ENCODE measurements at places on chromosomes 1 and 21.

GRCh38 chr21:38679534-38679933 is 126.2 kb upstream of the ETS2 start:
- DNase-seq, result peak; percentile 25

- DNase-seq, result no peak
These were observed 79.8 kb upstream of the HMCN1 start for GRCh38 chr1:185654199-185654951.

DNA sequence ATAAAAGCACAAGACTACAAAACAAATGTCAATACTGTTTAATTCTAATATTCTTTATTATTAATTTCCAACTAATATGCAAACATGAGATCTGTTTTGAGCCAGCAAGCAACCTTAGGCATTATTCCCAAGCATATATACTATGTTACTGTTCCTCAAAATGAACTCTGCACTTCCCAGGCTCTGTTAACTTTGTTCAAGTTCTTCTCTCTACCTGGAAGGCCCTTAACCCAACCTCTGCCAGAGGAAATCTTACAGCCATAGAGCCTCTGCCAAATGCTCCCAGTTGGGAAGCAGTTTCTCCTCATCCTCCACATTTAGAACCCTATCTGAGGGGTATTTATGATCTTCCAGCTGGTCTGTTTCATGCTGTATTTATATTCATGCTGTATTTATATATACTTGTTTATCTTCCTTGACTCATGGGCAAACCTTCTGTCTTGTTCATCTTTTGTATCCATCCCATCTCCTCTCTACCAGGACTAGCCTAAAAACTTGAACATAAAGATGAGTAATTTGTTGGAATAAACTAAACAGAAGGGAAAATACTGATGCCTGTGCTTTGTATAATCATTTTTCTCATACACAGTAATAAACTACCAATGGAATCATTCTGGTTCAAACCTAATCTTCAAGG is 5.3 kb downstream of the IVNS1ABP start:
- DNase-seq, result no peak

DNA sequence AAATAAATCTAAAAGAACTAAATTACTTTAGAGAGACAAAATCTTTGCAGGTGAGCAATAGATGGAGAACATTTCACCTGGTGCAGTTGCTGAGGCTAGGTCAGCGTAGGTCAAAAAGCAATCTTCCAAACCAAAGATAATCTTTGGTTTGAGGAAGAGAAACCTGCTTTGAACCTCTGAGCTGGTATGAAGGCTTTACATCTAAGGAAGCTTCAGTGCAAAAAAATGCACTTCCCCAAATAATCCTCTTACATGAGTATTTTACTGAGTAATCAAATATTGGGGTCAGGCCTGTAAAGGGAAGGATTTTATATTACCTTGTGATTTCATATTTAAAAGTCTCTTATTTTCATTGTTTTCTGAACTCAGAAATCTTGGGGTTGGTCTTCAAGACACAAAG is 223.6 kb downstream of the SRGAP2C start:
- DNase-seq, result peak; percentile 17

DNA sequence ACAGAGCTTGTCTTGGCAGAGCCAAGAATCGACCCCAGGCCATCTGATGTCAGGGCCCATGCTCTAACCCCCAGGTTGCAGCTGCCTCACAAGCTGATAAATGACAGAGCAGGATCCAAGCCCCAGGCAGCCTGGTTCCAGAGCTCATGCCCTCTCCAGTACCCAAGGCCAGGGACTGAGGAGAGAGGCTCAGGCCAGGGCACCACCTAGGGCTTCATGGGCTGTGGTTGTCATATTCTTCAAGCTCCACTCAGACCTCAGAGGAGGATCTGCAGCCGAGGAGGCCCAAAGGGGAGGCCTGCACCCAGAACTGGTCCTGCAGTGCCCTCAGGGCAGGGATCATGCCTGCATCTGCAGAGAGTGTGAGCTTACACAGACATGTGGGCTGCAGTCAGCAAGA is 301.1 kb downstream of the MATN1 start:
- DNase-seq, result no peak

- DNase-seq, result no peak
These were observed 24.2 kb downstream of the PCAT6 start for GRCh38 chr1:202834771-202835547.

DNA sequence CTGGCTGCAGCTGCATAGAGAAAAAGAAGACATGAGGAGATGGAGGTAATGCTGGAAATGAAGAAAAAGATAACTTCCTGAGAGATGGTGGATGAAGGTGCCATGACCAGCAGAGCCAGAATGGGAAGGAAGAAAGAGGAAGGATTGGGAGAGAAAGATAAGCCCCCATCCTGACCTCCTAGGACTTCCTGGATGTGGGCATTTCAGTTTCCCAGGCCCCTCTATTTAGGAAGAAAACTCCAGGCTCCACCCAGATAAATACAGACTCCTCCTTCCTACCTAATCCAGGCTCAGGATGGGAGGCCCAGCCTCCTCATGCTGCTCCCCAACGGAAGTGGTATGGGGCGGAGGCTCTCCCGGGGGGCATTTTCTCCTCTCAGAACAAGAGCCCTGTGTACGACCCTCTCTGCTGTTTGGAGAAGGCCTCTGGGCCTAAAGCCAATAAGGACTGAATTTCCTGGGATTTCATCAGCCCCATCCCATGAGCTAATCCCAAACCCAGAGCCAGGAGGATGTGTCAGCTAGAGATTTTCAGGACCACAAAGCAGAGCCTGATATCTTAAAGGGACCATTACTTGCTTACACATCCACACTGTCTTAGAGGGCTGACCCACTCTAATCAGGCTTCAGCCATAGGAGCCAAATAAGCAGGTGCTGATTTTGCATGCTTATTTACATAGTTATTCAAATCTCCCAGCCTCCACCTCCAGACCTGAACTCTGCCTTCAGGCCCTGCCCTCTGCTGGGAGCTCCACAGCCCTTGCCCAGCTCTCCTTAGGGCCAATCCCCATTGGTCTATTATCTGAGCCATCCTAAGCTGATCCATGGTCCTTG is 5.1 kb upstream of the ARHGEF2 start:
- no peak for DNase-seq

GRCh38 chr1:41343790-41344699 is 17.2 kb upstream of the FOXO6 start:
- DNase-seq, result peak; percentile 67

Measured in common myeloid progenitor, CD34-positive (primary cell).